Activated T-helper 1 cell treated with anti-CD3 and anti-CD28 coated beads, Interleukin-12 subunit alpha, Interleukin-12 subunit beta, Interleukin-2, Interleukin-4 antibody, amounts not matched to agents 30 ng/mL and 10 ng/mL and 1 ng/mL, durations not matched to agents 14 hours and 24 hours and 36 hours (primary cell): ENCODE measurements at places on chromosomes 16 and 17. TPM values are rescaled to one million over a fixed set of nuclear protein-coding genes. Genes with fewer than 3 reads are reported as not detected.
A peak's percentile ranks its signal among the peaks of the same experiment; 100 is the strongest.

Gene CYGB
- total RNA-seq: not detected in 2 replicates

Gene TEX14
- total RNA-seq: 0.13 and 0.17 TPM in 2 replicates

Gene SUPT6H
- 106 and 108 TPM in 2 replicates for total RNA-seq

Gene APPBP2
- 23.4 and 28.1 TPM in 2 replicates for total RNA-seq

- H3K4me3 ChIP-seq: no peak overlapping the region
- no peak overlapping the region for H3K27ac ChIP-seq
- H3K36me3 ChIP-seq: no peaks in the 10 kb centered on the region
- peaks cover 17% of the 10 kb centered on the region for H3K4me1 ChIP-seq
Measured at GRCh38 chr17:8188263-8188839, 1.6 kb downstream of the BORCS6 start.

DNA sequence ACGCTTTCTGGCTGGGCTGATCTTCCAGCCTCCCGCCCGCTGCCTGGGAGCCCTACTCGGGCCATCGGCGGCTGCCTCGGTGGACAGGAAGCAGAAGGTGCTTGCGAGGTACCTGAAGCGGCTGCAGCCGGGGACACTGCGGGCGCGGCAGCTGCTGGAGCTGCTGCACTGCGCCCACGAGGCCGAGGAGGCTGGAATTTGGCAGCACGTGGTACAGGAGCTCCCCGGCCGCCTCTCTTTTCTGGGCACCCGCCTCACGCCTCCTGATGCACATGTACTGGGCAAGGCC is 30.7 kb downstream of the CIITA start:
- DNase-seq: no peak
- H3K27ac ChIP-seq: no peak overlapping the region
- no peaks in the 10 kb centered on the region for H3K4me1 ChIP-seq

DNA sequence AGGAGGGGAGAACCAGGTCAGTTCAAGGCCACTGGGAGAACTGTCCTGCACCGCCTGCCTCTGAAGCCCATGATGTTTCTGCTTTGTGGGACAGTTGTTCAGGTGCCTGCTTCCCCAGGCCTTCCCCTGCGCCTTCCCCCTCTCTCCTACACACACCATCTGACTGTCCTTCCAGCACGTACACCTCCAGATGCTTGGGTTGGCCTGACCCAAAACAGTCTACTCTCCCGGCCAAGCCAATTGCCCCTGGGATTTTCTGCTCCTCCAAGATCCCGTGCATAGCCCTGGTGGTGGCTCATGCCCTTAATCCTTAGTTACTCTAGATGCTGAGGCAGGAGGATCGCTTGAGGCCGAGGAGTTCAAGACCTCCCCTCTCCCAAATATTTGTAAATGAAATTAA is 684 bp upstream of the RSAD1 start:
- peaks cover 11% of the 10 kb centered on the region for H3K36me3 ChIP-seq
- peak overlapping the region; percentile 82 for H3K4me3 ChIP-seq

DNA sequence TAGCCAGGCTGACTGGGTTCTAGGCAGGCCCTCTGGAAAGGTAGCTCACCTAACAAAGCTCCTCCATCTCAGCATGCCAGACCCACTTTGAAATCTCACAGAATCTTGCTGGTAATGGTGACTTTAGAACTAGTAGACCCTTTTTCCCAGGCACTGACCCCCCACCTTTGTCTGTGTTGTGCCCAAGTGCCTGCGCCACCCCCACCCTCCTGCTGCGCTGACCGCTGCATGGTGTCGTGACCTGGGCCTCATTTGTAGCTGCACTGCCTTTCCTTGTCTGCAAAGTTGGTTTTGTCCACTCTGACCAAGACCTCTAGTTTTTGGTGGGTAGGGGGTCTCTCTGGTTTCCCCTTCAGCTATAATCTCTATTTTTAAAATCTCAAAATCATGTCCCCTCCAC is 6.8 kb downstream of the ATXN1L start:
- H3K4me3 ChIP-seq: no peak overlapping the region
- H3K4me1 ChIP-seq: peaks cover 66% of the 10 kb centered on the region
- peaks cover 39% of the 10 kb centered on the region for H3K36me3 ChIP-seq
- DNase-seq: no peak
- no peak overlapping the region for H3K27ac ChIP-seq

- H3K36me3 ChIP-seq: peaks cover 31% of the 10 kb centered on the region
- no peaks in the 10 kb centered on the region for H3K27me3 ChIP-seq
- H3K27ac ChIP-seq: peak overlapping the region; percentile 84
- H3K4me1 ChIP-seq: peaks cover 58% of the 10 kb centered on the region
- H3K4me3 ChIP-seq: peak overlapping the region; percentile 55
- DNase-seq: no peak
Measured at GRCh38 chr17:78709119-78709681, 72.9 kb downstream of the CYTH1 start.

GRCh38 chr16:84593825-84594724 is 23.8 kb downstream of the COTL1 start:
- peaks cover 62% of the 10 kb centered on the region for H3K4me1 ChIP-seq
- no peaks in the 10 kb centered on the region for H3K27me3 ChIP-seq
- peaks cover 42% of the 10 kb centered on the region for H3K36me3 ChIP-seq
- peak; percentile 75 for DNase-seq
- peak overlapping the region; percentile 97 for H3K27ac ChIP-seq
- H3K4me3 ChIP-seq: peak overlapping the region; percentile 80
